ENCODE measurements at places on chromosomes 5 and 9.

DNA sequence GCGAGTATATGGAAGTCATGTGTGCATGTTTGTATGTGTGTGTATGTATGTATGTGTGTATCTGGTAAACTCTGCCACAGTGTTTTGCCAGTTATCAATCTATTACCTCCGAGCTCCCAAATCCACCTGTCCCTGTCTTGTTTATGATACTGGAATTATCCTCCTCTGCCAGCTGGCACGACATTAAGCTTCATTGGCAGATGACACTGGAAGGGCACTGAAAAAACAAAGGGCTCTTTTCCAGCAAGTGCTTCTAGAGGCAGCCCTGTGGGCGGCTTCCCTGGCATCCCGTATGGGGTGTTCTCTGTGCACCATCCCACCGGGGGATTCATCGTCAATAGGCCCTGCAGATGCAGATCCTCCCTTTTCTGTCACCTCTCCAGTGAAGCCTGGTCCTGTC is 221.5 kb downstream of the MSX2 start:
- no peak for DNase-seq

- DNase-seq, result no peak
These were observed 268.3 kb upstream of the WWC1 start for GRCh38 chr5:168023191-168023590.

GRCh38 chr9:77063645-77064285 is 44.3 kb downstream of the FOXB2 start:
- no peak for DNase-seq

DNA sequence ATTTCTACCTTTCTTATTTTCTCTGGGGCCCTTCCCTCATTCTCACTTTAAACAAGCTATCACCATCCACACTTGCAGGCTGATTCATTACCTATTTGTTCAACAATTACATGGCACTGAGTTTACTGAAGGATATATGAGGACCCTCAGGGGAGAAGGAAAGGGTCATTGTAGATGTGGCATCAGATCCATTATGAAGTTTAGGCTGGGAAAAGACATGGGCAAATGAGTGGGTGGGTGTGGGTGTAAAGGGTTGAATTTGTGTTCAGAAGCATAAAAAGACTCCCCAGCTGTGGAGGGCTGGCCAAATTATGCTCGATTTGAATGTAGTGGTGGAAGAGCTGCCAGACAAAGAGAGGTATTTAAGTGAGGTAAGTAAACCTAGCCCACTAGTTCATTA is 55.9 kb upstream of the MTAP start:
- DNase-seq, result no peak

GRCh38 chr5:159913501-159913900 is 2.8 kb upstream of the ADRA1B start:
- no peak for DNase-seq

DNA sequence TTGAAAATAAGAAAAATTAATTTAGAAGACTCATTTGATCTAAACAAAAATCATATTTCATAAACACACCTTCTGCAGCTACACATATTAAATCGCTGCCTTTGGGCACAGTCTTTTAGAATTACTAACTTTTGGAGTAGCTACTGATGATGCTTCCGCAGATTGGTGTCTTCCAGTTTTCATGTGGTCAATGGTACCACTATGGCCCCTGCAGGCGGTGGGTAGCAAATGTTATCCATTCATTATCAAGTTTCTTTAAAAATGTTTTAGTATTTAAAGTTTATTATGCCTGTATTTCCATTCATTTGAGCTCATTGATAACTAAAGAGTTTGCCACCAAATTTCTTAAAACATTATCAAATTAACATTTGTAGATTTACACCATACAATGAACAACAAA is 122.9 kb upstream of the GRAMD2B start:
- DNase-seq, result no peak

Data from stimulated activated CD4-positive, alpha-beta T cell treated with anti-CD3 and anti-CD28 coated beads, Interleukin-4, amount 100 ng/mL, for 24 hours (primary cell).